ENCODE measurements at places on chromosomes 7 and 10. TPM values are rescaled to one million over a fixed set of nuclear protein-coding genes. Genes with fewer than 3 reads are reported as not detected.

The GIMAP4 gene
- not detected for total RNA-seq

The MPP7 gene
- 9.8 TPM for total RNA-seq

The ODAD2 gene
- 4.1 TPM for total RNA-seq

The TMEM139 gene
- 4.4 TPM for total RNA-seq

The IKZF1 gene
- 0.71 TPM for total RNA-seq

The ADIRF gene
- total RNA-seq, result not detected

The SPDYE6 gene
- not detected for total RNA-seq

The TRIM50 gene
- total RNA-seq, result not detected

The HBP1 gene
- total RNA-seq, result 37.3 TPM

The PTN gene
- total RNA-seq, result 28.6 TPM

The NPTX2 gene
- total RNA-seq, result 14.0 TPM

The GNGT1 gene
- 0.26 TPM for total RNA-seq

The AOC1 gene
- 0.48 TPM for total RNA-seq

The LEP gene
- not detected for total RNA-seq

The AMPH gene
- 12.1 TPM for total RNA-seq

The MRPL43 gene
- 74.1 TPM for total RNA-seq

The ASZ1 gene
- not detected for total RNA-seq

The CREB3L2 gene
- 48.3 TPM for total RNA-seq

The PDGFA gene
- total RNA-seq, result 38.0 TPM

The HMX2 gene
- 1.3 TPM for total RNA-seq

The AS3MT gene
- total RNA-seq, result 10.4 TPM

The CYP2C18 gene
- total RNA-seq, result 0.13 TPM

The CNPY1 gene
- not detected for total RNA-seq

The LRRC18 gene
- not detected for total RNA-seq

The SLC18A3 gene
- total RNA-seq, result not detected

The IL2RA gene
- total RNA-seq, result not detected

The POLL gene
- total RNA-seq, result 26.1 TPM

The NPC1L1 gene
- not detected for total RNA-seq

The GLI3 gene
- 31.1 TPM for total RNA-seq

Data from H1 (cell line).